Heart left ventricle (tissue), 16 donors: ENCODE measurements at places on chromosomes 12 and 14.

DNA sequence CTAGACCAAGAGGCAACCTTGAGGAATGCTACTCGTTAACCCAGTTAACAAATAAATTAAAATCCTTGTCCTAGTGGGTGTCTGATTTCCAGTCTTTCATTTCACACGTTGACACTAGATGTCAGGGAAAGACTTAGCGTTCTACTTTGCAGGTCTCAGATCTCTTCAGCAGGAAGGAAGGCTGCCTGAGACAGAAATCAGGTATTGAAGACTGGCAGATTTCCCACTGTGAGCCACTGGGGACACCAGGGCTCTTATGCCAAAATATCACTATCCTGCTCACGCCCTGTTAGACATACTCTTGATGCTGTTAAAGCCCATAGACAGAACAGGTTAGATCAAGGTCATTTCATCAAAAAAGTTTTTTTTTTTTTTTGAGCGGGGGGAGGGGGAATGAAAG lies 33.0 kb downstream of the EMP1 start:
- no peak for DNase-seq

DNA sequence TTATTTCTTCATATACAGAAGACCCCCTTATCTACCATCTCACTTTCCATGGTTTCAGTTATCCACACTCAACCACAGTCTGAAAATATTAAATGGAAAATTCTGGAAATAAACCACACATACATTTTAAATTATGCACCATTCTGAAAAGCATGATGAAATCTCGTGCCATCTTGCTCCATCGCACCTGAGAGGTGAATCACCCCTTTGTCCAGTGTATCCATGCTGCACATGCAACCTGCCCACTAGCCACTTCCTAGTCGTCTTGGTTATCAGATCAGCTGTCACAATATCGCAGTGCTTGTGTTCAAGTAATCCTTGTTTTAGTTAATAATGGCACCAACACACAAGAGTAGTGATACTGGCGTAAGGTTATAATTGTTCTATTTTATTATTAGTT lies 145.7 kb downstream of the C12orf42 start:
- DNase-seq = no peak

DNA sequence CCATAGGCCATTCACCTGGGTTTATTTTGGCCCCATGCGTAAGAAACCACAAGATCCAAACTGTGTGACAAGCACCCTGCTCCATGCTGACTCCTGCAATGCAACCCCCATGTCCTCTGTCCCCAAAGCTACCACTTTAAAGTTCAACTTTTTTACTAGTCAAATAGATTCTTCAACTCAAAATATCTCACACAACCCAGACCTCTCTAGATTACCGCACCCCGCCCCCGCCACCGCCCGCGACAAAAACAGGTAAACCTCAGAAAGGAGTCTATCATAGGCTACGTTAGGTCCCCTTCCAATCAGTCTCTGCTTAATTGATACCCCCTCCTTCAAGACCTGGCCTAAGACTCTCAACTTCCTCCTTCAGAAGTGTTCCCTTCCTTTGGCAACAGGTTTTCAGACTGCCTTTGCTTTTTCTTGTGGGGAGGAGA lies 2.2 kb downstream of the ZFP36L1 start:
- DNase-seq = peak; percentile 21

DNA sequence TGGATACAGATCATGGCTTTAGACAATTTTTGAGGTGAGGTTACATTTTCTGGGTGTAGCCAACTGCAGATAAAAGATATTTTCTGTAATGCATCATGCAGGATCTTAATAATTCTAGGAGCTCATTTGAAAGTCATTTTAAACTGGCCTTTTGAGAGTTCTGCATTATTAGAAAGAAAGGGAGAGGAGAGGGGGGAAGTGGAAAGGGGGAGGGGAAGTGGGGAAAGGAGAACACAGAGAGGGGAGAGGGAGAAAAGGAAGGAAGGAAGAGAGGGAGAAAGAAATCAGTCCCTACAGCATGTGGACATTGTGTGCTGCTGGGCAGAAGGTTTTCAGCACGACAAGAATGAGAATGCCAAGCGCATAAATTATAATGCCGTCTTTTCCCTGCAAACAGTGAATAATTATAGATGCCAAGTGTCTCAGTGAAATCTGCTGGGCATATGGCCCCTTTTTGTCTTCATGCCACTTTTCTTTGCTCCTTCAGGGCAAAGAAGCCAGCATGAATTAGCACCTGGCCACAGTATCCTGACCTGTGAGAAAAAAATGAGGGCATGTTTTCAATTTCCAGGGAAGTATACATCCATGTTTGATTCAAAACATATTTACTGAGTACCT lies 22.7 kb upstream of the PPP2R5C start:
- DNase-seq = no peak

- no peak for DNase-seq
Measured at GRCh38 chr14:96121660-96122395, 82.7 kb downstream of the C14orf132 start.

DNA sequence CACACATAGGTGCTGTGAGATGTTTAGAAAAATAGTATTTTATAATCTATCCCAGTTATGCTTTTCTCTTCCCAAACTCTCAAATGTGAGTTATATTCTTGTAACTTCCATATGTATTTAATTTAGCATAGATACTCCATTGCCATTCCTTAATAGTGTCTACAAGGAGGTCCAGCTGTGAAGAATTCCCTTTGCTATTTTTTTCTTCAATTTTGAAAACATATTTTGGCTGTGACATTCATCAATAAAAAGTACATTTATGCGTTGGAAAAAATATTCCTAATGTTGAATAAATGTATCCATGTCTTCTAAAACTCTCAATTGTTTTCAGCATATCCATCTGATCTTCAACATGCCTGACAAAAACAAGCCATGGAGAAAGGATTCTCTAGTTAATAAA lies 1402.0 kb upstream of the SEL1L start:
- no peak for DNase-seq

DNA sequence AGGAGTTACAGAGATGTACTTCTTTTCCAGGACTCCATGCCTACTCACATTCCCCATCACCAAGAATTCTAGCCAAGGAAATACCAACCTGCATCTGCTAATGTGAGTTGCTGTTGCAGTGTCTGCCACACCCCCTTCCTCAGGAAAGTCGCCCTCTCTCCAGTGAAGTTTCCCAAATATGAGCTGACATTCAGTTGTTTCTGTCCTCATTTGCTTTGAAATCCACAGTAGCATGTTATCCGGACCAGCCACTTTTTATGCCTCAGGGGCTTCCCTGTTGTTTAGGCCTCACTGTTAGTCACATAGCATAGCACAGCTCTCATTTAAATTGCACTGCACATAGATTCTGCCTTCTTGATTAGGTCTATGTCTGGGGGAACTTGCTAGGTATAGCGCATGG lies 212.4 kb downstream of the EGLN3 start:
- no peak for DNase-seq

DNA sequence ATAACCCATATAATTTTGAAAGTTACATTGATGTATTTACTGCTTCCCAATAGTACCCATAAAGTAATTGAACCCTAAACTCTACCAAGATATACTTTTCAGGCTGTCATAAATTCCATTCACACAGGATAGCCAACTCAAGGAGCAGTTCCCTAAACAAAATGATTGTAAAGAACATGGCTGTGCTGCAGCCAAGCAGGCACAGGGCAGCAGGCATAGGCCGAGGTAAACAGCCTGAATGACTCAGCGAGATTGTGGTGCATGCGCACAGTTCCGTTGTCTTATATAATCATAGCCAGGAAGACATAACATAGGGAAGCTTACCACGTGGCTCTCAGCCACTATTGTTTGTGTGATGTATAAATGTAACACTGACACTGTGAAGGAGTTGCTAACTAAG lies 344.9 kb downstream of the FSCB start:
- DNase-seq = no peak

- DNase-seq = no peak
Measured at GRCh38 chr14:58078471-58078870, 73.5 kb downstream of the ARMH4 start.

DNA sequence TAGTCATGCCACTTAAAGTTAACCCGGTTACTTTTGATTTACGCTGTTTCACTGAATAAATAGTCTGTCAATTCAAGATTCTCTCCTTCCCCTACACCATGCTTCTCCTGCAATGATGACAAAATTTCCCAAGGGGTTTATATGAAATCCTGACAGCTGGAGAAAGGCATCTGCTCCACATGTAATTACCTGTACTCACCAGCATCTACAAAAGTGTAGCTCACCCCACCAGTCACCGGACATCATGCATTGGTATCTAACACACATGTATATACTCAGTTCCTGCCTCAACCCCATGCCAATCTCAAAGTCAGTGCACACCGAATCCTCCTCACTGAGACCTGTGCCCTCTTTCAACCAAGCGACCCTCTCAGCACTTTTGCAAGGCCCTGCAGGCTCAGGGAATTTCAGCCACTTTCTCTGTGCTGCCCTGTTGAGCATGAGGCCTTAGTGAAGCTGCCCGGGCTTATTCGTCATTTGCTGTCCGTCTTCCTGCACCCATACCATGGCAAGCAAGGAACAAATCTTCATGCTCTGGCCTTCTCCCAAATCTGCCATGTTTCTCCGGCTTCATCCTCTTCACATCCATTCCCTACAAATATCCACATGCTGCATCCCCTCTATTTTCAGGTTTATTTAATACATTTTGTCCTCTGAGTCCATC lies 131.6 kb downstream of the SEC23A start:
- no peak for DNase-seq

DNA sequence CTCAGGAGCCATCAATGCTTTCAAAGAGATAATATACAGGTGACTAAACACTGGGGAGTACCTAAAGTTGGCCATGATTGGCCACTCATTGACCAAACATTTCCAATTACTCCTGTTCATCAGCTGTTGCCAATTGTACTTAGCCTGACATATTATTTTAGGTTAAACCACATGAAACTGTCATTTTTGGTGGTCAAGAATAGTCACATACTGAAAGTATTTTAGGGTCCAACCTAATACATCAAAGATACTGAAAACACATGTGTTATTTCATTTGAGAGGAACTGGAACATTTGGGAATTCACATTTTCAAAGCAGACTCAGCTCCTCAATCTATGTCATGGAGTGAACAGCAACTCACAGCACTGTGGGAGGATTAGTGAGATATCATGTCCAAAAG lies 63.9 kb upstream of the KCNA5 start:
- DNase-seq = no peak
